Stimulated activated naive CD8-positive, alpha-beta T cell treated with anti-CD3 and anti-CD28 coated beads, Interleukin-15, amount 100 ng/mL, for 72 hours (primary cell): ENCODE measurements at places on chromosomes 6 and 20.

- DNase-seq, result no peak
Measured at GRCh38 chr6:25035512-25036435, 100.0 kb upstream of the RIPOR2 start.

- no peak for DNase-seq
Measured at GRCh38 chr6:43292341-43292740, 5.7 kb upstream of the SLC22A7 start.

GRCh38 chr20:2386516-2387179 lies 5.9 kb downstream of the TGM6 start:
- DNase-seq, result no peak

- DNase-seq, result no peak
Measured at GRCh38 chr20:21262812-21263211, 40.3 kb upstream of the XRN2 start.

GRCh38 chr6:147559006-147559405 lies 50.5 kb downstream of the SAMD5 start:
- DNase-seq, result no peak

- DNase-seq, result no peak
Measured at GRCh38 chr20:9509246-9509645, 5.1 kb upstream of the LAMP5 start.

DNA sequence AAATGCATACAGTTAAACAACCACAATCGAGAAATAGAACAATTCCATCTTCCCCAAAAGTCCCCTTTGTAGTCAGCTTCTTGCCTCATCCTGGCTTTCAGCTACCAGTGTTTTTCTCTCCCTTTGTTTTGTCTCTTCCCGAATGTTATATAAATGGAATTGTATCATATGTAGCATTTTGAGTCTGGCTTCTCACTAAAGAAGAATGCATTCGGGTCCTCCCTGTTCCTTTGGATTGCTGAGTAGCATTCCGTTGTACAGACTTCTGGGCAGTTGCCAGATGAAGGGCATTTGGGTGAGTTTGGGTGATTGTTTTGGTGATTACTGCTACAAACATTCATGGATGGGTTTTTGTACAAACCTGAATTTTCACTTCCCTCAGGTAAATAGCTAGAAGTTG lies 27.8 kb downstream of the PRPH2 start:
- DNase-seq, result no peak

GRCh38 chr6:22411376-22412105 lies 114.7 kb upstream of the PRL start:
- no peak for DNase-seq

- DNase-seq, result no peak
Measured at GRCh38 chr6:84929212-84929611, 164.8 kb upstream of the TBX18 start.

DNA sequence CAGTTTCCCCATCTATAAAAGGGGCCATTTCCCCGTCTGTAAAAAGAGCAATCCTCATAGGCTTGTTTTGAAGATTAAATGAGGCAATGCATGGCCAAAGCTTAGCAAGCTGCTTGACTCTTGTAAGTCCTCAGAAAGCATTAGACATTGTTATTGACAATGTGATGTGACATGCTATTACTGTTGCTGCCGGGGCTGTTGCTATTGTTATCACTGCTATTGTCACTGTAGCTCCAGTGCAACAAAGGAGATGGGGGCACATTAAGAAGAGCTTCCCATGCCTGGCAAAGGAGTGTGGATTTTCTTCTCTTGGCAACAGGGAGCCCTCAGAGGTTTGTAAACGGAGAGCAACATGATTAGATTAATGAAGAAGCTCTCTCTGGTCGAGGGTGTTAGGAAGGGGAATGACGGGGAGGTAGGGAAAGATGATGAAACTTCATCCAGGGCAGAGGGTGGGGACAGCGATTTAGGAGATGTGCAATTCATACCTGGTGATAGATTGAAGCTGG lies 33.1 kb upstream of the FAM83D start:
- DNase-seq, result no peak

GRCh38 chr20:58417438-58417837 lies 28.4 kb downstream of the VAPB start:
- DNase-seq, result no peak

GRCh38 chr6:75318900-75319299 lies 34.3 kb upstream of the TMEM30A start:
- no peak for DNase-seq

GRCh38 chr6:97473979-97474378 lies 191.0 kb upstream of the MMS22L start:
- DNase-seq, result no peak

DNA sequence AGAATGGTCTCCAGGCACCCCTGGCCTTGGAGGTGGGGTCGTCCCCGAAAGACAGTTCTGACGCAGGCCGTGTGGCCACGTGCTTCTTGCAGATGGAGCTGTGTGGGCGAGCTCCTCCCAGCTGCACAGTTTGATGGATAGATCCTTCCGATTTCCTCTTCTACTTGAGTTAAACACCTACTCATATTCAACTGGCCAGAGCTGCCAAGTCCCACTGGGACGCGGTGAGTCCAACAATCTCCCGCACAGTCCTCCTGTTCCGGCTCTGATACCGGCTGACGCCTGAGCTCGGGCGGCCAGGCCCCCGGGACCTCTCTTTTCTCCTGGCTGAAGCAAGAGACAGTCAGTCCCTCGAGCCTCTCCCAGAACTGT lies 57.9 kb upstream of the DACT2 start:
- DNase-seq, result no peak

- DNase-seq, result no peak
Measured at GRCh38 chr20:4041748-4042411, 26.5 kb upstream of the RNF24 start.

DNA sequence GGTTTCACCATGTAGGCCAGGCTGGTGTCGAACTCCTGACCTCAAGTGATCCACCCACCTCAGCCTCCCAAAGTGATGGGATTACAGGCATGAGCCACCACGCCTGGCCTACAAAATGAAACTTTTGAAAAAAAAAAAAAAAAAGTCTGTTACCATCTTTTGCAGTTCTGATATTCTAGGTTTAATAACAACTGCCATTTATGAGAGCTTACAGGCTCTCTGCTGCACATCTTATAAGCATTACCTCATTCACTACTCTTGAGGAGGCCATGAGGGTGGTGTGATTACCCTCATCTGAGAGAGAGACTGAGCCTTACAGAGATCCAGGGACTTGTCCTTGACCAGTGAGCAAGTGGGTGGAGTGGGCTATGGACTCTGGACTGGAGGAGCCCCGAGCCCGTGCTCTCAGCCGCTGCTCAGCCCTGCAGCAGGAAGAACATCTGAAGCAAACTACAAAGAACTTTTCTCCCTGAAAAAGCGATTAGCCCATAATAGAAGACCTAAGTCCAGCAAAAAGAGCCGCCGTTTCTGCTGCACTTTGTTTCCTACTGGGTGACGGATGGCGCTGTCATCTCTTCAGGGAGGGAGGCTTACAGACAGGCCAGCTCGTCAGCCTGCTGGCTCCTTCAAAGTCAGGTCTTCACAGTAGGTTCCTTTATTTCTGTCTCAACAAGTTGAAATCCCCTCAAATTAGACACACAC lies 119.8 kb upstream of the AKAP12 start:
- no peak for DNase-seq

- no peak for DNase-seq
Measured at GRCh38 chr20:5512694-5513093, 195.9 kb upstream of the PROKR2 start.

GRCh38 chr20:25051386-25052155 lies 6.4 kb downstream of the ACSS1 start:
- no peak for DNase-seq

DNA sequence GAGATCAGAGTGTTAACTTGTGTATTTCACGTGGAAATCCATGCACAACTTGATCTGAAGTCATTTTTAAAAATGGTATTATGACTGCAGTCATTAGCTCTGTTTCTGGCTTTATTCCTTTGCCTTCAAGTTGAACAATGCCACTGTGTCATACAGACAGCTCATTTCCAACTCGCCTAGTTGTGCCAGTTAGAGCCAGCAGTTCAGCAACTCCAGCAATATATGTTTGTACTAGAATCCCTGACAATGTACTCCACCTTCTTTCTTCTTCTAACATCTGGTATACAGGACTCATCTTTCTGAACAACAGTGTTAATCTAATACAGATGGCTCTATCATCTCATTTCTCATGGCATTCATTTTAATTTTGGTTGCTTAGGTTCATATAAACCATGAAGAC lies 418.3 kb upstream of the POU3F2 start:
- no peak for DNase-seq

GRCh38 chr6:31620586-31621319 lies at the start of gene PRRC2A:
Gene PRRC2A (plus strand): TSS chr6:31620715. CDS start chr6:31622790, 2,075 bp downstream.
- DNase-seq, result no peak
